Activated T-cell treated with anti-CD3 and anti-CD28 coated beads for 4 hours (primary cell): ENCODE measurements at places on chromosomes 2 and 18.
A peak's percentile ranks its signal among the peaks of the same experiment; 100 is the strongest.

DNA sequence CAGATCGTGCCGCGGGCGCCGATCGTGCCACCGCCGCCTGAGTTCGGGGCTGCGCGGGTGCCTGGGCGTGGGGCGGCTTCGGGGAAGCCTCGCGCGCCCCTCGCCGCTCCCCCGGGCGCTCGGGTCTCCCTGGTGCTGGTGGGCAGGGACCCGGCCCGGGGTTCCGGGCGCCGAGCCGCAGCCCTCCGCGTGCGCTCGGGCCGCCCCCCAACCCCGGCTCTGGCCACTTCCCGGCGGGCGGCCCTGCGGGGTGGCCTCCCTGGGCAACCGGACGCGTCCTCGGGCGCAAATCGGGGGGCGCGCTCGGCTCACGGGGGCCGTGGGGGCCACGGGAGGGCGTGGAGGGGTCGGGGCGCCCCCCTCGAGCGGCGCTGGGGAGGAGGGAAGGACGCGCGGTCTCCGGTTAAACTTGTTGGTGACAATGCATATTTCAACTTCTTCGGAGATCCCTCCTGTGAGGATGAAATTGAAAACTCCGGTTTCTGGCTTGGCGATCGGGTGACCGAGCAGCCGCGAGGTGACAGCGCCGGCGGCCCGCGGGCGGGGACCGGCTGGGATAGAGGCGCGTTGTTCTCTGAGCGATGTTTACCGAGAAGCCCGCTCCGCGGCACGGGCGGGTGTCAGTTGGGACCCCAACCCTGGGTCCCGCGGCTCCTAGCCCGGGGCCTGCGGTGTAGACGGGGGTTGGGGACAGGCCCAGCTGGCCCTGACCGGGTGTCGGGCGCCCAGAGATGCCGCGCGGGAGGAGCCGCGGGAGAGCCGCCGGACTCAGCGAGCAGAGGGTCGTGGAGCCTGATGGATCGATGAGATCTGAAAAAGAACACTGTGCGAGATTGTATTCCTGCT, 676 bp downstream of the SH3BP4 start:
- DNase-seq: no peak

DNA sequence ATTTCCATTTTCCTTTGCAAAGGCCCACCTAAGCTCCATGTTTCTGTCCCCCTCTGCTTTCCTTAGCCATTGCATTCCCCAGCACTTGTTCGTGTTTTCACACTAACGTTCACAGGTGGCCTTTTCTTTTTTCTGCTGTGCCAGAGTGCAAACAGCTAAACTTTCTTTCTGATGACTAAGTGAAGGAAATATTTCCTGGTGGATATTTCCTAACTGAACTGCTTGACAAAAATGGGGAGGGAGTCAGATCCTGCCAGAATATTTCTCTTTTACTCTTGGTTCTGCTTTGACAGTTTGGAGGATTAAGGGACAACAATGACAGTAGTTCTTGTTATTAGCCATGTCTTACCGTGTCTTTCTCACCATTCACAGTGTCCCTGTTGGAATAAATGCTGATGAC, 344.0 kb downstream of the ARHGAP15 start:
- no peak for DNase-seq

GRCh38 chr2:105187531-105187930, 54.0 kb upstream of the GPR45 start:
- no peak for DNase-seq

DNA sequence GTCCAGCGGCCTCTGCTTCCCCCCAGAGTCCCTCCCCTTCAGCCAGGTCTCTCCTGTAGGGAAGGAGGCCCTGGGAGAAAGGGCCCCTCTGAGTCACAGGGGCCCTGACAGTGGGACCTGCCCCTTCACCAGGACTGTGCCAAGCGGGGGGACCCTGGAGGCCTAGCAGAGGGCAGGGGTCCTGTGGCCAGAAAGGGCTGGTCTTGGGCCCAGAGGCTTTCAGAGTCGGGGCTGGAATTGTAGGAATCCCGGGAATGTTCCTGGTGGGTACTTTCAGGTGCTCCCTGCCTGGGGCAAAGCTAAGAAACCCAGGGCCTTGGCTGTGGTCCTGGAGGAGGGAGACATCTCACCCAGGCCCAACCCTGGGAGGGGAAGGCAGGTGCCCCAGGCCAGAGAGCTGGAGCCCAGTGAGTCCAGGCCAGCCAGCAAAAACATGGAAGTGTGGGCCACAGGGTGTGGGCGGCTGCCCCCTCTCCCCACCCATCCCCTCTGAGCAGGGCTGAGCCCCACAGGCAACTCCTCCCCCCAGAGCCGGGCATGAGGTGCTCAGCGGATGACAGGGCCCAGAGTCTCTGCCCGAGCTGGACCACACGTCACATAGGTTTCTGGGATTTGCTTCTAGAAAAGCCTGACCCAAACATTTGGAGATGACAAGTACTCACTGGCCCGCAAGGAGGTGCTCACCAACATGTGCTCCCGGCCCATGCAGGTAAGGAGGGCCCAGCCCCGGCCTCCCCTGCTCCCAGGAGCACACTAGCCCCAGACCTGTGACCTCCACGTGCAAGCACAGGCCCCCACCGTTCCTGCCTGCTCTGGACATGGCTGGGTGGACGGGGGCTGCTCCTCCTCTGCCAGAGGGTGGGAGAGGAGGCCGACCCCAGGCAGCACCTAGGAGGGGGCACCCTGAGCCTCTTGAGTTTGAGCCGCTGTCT, 48.2 kb upstream of the ALPP start:
- DNase-seq: no peak

DNA sequence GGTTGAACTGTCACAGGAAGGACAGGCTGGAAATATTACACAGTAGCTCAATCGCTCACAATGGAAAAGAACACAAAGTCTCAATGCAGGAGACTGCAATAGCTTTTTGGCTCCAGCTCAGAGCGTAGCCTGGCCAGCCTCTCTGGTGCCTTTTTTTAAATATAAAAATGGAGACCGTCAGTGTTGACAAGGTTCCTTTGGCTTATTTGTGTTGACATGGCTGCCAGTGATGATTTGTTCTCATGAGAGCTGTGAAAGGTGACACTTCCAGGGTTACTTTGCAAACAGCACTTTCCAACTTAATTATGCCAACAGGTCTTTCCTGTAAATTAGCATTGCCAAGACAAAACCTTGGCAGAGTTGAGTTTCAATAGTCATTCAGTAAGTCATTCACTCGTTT, 70.8 kb downstream of the KCNE4 start:
- no peak for DNase-seq

GRCh38 chr18:76658627-76659026, 163.6 kb upstream of the ZNF516 start:
- no peak for DNase-seq

DNA sequence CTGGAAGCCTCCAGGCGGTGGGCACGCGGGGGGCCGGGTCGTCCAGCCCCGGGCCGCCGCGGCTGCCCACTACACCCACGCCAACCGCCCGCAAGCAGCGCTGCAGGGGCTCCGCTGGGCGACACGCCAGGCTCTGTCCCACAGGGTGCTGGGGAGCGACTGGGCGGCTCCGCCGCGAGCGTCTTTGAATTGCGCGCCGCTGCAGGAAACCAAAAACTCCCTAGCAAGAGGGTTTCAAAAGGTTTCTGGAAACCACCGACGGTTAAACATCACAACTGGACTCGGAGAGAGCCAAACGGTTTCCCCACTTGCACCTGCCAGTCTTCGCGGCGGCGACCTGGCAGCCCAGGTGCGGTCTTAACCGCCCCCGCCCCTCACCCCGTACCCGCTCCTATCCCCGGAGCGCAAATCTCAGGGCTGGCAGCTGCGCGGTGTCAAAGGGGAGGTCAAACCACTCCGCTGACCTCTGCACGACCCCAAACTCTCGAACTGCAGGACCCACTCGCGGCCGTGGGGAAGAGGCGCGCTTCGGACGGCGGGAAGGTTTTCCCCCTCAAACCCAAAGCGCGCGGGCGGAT, 1.0 kb downstream of the CXCR4 start:
- peak; percentile 22 for DNase-seq

GRCh38 chr2:105454801-105455485, 56.1 kb upstream of the FHL2 start:
- DNase-seq: no peak

DNA sequence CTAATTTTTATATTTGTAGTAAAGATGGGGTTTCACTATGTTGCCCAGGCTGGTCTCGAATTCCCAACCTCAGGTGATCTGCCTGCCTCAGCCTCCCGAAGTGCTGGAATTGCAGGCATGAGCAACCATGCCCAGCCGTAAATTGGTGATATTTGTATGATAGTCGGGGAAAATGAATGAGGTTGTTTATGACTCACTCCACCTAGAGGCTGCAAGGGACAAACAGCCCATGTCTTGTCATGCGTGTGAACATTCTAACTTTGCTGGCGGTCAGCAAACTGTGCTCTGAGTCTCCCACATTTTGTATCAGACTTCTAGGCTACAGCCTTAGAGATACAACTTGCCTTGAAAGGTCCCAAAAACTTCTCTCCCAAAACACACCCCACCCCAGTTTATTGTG, 133.5 kb upstream of the DTNA start:
- no peak for DNase-seq

GRCh38 chr18:63438181-63438580, 15.9 kb upstream of the VPS4B start:
- no peak for DNase-seq

DNA sequence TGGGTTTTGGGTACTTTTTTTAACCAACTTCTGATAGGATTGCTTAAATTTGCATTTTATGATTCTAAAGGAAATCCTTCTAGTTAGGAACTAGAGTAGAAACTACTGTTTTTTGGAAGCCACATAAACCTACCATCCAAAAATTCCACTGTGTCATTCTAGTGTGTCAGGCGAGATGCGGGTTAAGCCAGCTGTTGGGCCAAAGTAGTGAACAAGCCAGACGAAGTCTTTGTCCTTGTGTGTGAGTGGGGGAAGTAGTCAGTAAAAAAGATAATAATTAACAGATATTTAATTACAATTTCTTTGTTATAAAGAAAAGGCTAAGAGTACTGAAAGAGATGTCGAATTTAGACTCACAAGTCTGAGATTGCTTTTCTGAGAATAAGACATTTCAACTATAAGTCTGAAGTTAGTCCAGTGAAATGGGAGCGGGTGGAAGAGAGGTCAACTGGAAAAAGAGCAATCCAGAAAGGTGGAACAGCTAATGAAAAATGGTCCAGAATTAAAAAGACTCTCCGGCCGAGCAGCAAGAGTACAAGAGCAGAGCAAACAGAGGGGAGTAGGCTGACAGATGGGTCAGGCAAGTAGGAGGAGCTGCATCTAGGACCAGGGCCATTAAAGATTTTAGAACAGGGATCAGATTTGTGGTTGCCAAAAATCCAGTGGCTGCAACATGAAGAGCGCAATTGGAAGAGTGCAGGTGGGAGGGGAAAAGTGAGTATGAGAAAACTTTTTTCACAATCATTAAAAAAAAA, 1.5 kb downstream of the EPB41L5 start:
- DNase-seq: no peak

GRCh38 chr2:225017713-225018112, 24.6 kb downstream of the DOCK10 start:
- no peak for DNase-seq

DNA sequence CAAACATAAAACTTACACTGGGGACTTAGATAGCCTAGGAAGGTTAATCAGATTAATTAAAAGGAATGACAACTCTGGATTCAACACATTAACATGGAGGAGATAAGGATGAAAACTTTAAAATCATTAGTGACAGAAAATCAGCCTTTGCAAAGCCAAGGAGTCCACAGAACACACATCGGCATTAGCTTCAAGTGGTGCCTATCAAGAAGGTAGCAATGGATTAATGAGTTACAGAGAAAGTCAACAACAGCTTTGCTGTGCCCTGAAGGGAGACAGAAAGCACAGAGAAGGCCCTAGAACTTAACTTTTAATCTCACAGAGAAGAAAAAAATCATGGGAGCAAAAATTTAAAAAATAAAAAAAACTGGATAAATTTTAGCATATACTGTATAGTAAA, 88.6 kb downstream of the KCNH7 start:
- DNase-seq: no peak

DNA sequence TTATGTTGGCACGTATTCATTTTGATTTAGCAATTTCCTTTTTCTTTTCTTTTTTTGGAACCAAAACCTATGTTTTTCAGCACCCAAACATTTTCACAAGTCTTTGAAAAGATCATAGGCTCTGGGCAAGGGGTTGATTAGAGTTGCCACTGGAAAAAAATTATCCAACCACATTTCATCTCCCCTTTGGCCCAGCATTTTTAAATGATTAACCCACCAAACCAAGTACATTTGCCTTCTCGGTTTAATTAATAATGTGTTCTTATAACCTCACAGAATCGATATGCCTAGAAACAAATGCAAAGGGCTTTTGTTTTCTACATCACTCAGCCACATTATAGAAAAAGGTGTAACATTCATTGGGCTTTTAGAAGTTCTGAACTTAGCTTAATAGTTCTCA, 66.1 kb downstream of the CHST9 start:
- DNase-seq: no peak

DNA sequence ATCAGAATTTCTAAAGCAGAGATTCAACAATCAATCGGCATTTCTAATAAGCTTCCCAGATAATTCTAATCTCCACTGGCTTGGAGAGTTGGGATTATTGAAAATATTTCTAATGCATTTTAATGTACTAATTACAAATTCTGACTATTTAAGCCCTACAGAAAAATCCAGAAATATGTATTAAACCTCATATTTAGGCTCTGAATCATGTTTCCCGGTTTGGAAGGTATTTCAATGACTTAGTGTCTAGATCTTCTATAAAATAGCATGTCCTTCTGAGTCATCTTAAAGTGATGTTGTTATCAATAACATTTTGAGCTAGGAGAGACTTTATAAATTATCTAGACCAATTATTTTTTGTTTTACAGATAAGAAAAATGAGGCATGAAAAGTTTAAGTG, 258.8 kb upstream of the NRXN1 start:
- no peak for DNase-seq

DNA sequence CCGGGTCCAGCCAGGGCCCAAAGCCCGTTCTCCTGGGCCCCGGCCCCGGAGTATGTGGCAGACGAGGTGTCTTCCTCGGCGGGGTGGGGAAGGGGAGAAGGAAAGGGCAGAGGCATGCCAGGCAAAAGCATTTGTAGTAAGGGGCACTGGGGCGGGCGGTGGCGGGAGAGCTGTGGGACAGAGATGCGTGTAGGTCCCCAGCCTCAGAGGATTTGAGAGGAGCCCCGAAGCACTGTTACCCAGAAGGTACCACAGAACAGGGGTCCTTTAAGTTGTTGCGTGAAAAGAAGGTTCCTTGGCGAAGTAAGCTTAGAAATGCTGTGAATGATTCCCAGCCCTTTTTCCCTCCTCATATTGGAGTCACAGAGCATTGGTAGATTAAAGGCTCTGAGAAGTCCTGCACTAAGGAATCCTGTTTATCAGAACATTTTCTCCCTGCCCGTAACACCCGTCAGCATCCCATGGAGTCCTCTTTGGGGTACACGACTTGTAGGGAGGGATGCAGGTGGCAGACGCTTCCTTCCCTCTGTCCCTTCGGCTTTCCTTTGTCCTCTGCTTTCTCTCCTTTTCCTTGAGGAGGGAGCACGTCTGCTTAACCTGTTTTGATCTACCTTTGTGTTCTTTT, 12.5 kb downstream of the GAREM2 start:
- no peak for DNase-seq

GRCh38 chr18:41059126-41059415, 896.0 kb upstream of the PIK3C3 start:
- DNase-seq: no peak

GRCh38 chr2:12073217-12073852, 326.9 kb downstream of the LPIN1 start:
- no peak for DNase-seq

- no peak for DNase-seq
Measured at GRCh38 chr2:16578081-16578480, 87.6 kb downstream of the CYRIA start.
